OCI-LY7 (cell line): ENCODE measurements at places on chromosomes 5 and 9.
A peak's percentile ranks its signal among the peaks of the same experiment; 100 is the strongest.

GRCh38 chr9:106752581-106752980, 110.4 kb upstream of the ZNF462 start:
- DNase-seq: no peak

- no peak for DNase-seq
These were observed 122.5 kb downstream of the TRPM3 start for GRCh38 chr9:70998962-70999361.

GRCh38 chr5:112709416-112709815, 28.3 kb upstream of the APC start:
- DNase-seq: no peak

DNA sequence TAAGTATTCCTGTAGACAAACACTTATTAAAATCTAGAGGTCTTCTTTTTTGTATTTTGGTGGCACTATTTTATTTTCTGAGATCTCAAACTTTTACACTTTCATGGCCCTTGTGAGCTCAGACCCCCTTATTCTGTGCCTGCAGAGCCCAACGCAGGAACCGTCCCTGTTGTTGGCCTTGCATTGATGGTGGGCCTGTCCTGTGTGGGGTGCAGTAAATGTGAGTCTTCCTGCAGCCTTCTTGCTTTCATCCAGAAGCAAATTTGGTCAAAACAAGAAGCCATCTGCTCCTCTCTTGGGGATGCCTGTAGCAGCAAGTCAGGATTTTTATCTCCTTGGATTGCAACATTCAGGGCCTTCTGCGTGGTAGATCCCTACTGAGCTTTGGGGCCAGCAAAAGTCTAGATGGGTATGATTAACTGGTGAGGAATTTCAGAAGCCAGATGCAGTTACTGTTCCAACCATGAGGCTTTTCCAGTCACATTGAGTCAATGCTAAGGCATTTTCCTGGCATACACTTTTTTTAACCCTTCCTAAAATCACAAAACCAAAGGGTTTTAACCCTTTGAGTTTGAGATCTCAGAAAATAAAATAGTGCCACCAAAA, 31.7 kb downstream of the BASP1 start:
- no peak for DNase-seq

DNA sequence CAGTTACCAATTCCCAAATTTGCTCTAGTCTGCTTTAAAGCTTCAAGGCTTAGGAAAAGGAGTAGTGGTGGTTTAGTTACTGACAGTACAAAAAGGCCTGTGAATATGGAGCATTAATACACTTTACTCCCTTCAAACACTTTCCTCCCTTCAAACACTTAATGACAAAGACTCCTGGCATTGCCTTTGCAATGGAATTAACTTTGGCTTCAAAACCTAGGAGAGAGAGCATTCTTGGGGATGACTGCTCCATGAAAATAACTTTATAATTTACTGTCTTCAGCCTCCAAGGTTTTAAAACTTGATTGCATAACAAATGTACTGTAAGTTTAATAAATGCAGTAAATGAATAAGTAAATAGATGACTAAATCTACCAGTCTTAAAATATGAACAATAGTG, 185.6 kb downstream of the TRPM3 start:
- DNase-seq: no peak

DNA sequence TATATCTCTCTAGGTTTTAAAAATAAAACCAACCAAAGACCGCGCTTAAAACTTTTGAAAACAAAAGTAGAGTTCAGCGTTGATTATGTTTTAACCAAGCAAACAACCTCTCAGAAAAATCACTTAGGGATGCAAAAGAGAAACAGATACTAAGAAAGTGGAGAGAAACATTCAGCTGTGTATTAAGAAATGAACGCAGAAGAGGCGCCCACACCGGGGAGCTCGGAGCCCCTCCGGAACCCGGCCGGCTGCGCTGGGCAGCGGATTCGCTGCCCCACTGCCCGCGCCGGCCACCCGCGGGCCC, 1.4 kb downstream of the PITX1 start:
- no peak for DNase-seq

DNA sequence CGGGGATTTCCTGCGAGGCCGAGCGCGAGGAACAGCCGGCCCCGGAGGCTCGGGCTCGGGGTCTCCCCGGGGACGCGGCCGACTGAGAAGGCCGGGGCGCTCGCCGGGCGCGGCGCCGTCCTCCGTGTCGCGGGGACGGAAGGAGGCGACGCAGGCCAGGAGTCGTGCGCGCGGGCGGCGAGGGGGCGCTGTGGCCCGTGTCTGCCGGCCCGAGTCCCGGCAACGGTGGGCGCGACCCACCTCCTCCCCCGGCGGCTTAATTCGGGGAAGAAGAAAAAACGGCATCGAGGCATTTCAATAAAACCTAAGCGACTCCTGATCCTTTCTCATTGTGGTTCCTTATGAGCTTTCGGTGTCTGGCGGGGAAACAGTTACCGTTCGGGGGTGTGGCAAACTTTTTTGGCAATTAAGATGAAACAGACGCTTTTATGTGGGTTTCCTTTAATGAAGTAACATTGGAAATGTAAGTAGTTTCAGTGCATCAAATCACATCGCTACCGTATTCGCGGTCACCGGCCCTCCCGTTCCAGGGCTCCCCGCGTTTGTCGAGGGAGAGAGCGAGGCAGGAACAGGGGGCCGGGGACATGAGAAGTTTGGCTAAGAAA, 3.7 kb upstream of the IRX2 start:
- DNase-seq: no peak

DNA sequence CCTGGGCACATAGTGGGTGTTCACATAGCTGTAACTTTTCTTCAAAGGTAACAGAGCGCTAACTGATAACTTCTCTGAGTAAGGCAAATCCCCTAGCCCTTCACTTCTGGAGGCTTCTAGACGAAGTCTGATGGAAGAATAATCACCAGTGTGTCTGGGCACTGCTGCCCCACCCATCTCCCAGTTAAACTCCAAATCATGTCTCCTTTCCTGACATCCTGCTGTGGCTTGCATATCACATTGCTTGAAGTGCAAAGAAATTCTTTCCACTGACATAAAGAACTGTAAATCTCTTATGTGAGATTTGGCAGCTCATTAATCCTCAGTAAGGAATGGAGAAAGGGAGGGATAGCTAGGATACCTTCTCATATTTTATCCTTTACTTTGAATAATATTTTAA, 74.6 kb downstream of the MARCHF11 start:
- DNase-seq: no peak

DNA sequence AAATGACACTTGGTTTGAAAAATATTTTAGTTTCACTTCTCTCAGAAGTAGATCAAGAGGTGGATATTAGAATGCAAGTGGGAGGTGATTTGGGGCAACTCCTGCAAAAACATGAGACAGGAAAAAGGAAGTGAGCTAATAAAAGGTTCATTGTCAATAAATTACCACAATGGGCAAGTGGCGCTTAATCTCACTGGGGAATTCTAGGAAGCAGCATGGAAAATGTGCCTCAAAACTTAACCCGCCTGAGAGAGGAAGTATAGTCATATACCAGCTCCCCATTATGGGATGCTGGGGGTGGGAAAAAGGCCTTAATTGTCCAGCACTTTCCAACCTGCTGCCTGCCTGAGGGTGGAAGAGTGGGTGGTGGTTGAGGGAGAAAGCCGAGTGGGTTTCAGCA, 204.1 kb downstream of the ELAVL2 start:
- no peak for DNase-seq

- no peak for DNase-seq
These were observed 23.5 kb upstream of the ATG10 start for GRCh38 chr5:81948349-81948748.

- DNase-seq: peak; percentile 76
These were observed 100.5 kb downstream of the PALM2AKAP2 start for GRCh38 chr9:109880276-109881169.

- no peak for DNase-seq
These were observed 135.3 kb downstream of the YIPF5 start for GRCh38 chr5:144035046-144035740.

DNA sequence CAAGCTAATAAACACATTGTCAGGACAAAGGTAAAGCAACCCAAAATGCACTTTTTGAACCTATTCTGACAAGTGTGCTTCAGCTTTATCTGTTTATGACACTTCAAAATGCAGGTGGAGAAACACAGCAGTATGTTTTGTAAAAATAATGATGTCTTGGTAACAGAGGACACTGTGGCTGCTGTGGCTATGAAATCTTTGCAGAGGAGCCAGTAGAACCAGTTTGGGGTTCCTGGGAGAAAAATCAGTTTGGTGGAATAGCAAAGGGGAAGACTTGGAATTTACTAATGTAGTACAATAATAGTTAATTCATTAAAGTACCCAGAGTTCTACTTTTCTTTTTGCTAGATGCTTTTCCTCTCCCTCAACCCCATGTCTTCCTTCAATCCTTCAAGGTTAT, 40.6 kb downstream of the SIL1 start:
- no peak for DNase-seq

DNA sequence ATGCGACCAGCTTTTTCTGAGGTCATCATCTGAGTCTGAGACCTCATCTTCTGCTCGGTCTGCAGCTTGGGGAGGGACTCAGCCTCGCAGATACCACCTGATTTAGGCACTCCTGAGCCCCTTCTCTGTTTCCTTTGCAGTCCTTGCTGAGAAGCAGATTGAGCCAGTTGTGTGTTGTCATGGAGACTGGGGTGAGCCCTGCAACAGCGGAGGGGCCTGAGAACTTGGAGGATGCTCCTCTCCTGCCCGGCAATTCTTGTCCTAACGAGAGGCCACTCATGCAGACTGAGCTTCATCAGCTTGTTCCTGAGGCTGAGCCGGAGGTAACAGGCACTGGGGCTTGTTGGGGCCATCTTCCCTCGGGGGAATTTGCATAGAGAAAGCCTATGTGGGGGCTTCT, 19.2 kb downstream of the TEX53 start:
- no peak for DNase-seq

DNA sequence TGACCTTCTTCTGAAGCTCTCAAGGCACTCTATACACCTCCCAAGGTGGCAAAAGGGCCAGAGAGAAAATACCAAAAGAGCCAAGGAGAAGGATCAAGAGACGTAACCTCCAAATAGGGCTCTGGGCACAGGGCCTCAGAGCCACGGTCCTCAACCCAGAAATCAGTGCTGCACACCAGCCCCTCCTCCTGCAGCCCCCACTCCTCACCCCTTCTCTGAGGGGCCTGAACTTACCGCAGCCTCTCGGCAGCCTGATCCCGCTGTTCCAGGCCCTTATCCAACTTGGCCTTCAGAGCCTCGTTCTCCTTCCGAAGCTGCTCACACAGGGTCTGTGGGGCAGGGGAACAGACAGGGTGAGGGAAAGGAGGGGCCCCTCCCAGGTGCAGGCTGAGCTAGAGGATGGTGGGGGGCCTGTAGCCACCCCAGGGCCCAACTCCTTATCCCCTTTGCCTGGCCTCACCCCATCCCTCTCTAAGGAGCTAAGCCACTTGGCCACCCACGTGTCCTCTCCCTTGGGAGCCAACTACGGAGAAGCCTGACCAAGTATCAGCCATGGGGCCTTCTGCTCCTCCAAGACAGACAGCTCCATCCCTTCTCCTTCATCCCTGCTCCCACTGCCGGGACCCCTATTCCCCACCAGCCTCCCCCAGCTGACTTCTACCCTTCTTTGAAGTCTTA, 28.8 kb downstream of the TNIP1 start:
- no peak for DNase-seq

DNA sequence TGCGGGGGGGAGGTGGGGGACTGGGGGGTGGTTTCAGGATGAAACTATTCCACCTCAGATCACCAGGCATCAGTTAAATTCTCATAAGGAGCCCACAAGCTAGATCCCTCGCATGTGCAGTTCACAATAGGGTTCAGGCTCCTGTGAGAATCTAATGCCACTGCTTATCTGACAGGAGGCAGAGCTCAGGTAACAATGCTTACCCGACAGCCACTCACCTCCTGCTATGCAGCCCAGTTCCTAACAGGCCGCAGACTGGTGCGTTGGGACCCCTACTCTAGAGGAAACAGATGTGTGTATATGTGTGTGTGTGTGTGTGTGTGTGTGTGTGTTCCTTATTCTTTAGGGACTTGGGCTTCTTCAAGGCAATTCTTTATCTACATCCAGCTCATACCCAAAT, 352.3 kb upstream of the CCNH start:
- no peak for DNase-seq

DNA sequence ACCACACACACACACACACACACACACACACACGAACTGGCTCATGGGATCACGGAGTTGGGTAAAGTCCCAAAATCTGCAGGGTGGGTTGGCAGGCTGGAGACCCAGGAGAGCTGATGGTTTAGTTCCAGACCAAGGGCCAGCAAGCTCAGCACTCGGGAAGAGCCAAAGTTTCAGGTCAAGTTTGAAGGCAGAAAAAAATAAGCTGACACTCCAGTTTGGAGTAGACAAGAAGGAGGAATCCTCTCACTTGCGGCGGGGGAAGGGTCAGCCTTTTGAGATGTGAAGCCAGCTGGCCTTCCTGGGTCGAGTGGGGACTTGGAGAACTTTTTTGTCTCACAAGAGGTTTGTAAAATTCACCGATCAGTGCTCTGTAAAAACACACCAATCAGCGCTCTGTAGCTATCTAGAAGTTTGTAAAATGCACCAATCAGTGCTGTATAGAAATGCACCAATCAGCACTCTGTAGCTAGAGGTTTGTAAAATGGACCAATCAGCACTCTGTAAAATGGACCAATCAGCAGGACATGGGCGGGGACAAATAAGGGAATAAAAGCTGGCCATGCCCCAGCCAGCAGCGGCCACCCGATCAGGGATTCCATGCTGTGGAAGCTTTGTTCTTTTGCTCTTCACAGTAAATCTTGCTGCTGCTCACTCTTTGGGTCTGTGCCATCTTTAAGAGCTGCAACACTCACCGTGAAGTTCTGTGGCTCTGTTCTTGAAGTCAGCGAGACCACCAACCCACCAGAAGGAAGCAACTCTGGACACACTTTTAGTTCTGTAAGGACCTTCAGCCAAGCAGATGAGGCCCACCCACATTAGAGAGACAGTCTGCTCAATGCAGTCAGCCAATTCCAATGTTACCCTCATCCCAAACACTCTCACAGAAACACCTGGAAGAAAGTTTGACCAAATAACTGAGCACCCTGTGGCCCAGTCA, 37.8 kb upstream of the UNC5A start:
- DNase-seq: no peak

GRCh38 chr9:75414371-75415160, 326.3 kb downstream of the OSTF1 start:
- DNase-seq: no peak

GRCh38 chr9:38338342-38339018, 54.0 kb upstream of the ALDH1B1 start:
- no peak for DNase-seq

DNA sequence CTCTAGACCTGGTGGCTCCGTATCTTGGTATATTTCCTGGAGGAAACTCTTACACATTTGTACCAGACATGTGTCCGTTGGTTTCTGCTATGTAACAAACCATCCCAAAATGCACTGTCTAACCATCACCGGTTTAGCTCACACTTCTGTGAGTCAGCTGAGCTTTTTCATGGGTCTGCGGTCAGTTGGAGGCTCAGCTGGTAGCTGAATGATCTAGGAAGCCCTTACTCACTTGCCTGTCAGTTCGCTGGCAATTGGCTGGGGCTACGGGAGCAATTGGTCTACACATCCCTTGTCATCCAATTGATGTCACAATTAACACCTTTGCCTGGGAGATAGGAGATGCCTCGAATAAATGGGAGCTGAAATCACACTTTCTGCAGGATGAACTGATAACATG, 11.6 kb upstream of the WHRN start:
- no peak for DNase-seq
